ENCODE measurements at places on chromosomes 6 and 20.
A peak's percentile ranks its signal among the peaks of the same experiment; 100 is the strongest.

DNA sequence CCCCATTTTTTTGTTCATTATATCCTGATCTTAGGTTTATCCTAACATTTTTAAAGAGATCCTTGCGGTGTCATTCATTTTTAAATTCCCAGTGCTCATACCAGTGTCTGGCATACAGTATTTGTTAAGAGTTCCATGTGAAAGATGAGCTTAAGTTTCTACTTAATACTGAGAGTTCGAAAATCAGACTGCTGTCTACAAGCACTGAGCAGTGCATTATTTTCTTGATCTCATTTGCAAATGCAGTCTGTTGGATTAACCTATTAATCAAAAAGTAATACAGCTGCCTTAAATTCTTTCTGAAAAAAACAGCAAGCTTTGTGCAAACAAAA is 663 bp downstream of the COQ3 start:
- DNase-seq: no peak

DNA sequence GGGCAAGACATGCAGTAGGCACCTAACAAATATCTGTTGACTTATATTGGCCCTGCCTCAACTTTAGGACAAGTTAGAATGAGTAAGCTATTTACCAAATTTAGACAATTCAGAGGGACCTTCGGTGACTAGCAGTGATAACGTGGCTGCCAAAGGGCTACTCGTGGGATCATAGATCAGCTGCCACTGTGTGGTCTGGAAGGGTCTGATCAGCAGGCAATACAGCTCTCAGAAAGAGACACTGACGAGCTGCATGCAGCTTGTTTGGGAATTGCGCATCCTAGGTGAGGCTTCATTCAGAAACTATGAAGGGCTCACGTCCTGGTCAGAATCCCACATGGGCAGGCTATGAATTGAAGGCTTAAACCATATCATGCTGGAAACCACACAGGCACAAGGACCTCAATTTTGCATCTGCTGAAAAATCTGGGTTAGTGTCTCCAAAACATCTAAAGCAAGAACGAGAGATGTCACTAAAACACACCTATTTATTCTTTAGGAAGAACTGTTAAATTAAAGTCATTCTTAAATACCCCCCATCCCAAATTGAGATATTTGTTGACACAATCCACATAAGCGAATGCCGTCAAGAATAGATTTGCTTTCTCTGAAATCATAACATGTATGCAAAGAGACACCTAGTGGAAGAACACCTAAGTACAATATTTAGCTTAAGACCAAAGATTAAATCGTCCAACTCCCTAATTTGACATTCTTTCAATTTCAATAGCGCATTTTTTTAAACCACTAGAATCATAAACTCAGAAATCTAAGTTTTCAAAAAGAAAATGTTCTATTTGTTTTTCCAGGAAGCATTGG is 79.6 kb downstream of the IPCEF1 start:
- DNase-seq: no peak

DNA sequence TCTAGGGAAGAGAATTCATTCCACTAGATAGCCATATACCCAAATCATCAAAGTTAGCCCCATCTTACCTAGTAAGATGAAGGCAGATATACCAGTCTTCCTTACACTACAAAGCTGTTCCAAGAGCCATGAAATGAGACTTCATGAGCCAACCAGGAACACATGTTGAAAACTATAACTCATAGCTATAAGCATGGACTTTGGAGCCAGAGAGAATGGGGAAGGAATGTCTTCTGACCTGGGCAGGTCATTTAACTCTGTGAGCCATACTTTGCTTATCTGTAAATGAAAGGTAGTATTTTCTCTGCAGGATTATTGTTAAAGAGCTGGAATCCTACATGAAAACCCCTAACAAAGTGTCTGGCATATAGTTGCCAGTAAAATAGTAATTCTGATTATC is 27.3 kb downstream of the ADGRF5 start:
- no peak for DNase-seq

GRCh38 chr20:40443753-40444152 is 245.3 kb downstream of the MAFB start:
- no peak for DNase-seq

- DNase-seq: no peak
Observed at GRCh38 chr6:80647156-80647555, 540.7 kb downstream of the BCKDHB start.

- peak; percentile 94 for DNase-seq
Observed at GRCh38 chr6:110958329-110959192, at the start of gene GTF3C6. Gene GTF3C6, plus strand, starts transcription at chr6:110958706. Its CDS starts 64 bp downstream, at chr6:110958770.

GRCh38 chr20:23584434-23585199 is 16.3 kb upstream of the CST9L start:
- no peak for DNase-seq

DNA sequence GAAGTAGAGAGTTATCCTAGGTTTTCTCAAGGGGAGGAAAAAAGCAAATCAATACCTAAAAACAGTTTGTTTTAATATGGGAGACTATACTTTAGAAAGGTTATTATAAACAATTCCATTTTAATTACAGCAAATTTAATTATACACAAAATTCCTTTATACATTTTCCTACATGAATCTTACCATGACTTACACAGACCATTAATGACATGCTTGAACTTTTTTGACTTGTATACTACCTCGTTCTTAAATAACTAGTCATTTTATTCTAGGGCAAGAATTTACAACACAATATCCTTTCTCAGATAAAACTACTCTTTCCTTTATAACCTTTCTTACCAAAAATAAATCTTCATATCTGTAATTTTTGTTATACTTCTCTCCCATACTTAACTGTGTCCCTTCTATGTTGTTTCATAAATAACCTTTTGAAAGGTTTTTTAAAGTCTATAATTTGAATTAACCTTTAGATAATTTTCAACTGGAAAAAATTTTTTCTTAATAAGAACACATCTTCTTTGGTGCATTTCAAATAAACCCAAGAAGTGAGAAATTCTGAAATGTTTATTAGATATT is 729.4 kb downstream of the TENT5A start:
- DNase-seq: no peak

DNA sequence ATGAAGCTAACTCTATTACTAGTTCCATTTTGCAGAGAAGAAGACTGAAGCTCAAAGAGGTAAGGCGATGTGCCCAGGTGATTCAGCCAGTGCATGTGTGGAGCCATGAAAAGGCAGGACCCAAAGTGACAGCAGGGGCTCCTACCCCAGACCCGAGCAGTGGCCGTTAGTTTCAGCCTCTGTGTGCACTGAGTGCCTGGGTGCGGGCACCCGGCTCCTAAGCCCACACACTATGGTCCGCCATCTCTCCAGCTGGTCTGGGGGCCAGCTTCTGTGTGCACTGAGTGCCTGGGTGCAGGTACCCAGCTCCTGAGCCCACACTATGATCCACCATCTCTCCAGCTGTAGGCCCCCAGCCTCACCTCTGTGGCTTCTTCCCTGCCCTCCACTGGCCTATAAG is 123.5 kb upstream of the CST7 start:
- DNase-seq: no peak

GRCh38 chr20:49831022-49831769 is 18.6 kb downstream of the SLC9A8 start:
- no peak for DNase-seq

GRCh38 chr6:53058388-53059195 is 6.6 kb upstream of the FBXO9 start:
- no peak for DNase-seq

DNA sequence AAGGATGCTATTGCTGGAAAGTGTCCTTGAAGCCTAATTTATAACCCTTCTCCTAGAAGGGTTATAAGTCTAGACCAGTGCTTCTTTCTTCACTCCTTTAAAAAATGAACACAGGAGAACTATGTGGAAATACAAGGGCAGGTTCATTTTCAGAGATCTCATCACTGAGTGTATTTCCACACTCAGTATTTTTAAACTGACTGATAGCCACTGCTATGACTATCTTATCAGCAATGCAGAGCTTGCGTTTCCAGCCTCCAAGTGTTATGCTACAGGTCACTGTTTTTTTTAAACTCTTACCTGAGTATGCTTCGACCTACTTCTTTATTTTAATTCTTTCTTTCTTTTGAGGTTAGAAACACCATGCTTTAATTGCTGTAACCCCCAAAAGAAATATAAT is 319.1 kb downstream of the ARHGAP18 start:
- no peak for DNase-seq

DNA sequence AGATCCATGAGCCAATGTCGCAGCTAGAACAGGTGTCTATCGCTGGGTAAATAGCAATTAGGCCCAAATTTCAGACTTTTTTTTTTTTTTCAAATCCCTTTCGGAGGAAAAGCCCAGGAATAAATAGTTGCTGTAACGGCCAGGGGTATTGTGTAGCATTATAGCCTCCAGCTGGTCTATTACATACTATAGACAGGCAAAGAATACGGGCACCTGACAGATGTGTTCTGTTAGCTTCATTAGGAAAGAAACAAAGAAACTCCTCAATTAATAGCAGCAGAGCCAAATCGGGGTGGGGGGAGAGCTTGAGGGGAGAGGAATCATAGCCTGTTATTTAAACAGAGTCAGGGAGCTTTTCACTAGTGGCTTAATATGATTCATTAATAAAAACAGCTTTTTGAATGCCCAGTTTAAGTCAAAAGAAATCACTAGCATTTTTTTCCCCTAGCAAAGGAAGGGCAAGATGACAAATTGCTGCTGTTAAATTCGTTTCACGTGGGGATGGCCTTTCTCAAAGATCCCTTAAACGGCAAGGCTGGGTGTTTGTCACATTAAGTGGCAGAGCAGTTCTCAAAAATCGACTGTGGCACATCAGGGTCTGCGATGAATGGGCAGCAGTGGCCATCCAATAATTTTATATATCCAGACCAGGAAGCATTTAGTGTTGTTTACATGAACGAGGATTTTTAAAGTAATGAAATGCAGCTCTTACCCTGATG is 139.4 kb downstream of the ID4 start:
- DNase-seq: no peak

DNA sequence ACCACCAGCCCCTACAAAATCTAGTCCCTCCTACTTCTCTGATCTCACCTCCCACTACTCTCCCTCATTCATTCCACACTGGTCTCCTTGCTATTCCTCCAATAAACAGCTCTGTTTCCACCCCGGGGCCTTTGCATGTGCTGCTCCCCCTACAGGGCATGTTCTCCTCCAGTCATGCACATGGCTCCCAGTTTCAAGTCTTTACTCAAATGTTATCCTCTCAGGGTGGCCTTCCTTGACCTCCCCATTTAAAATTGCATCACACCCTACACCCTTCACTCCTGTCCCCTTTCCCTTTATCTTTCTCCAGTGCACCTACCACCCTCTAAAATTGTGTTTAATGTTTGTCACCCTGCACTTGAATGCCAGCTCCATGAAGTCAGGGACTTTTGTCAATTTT is 174.5 kb downstream of the MRPL14 start:
- DNase-seq: no peak

DNA sequence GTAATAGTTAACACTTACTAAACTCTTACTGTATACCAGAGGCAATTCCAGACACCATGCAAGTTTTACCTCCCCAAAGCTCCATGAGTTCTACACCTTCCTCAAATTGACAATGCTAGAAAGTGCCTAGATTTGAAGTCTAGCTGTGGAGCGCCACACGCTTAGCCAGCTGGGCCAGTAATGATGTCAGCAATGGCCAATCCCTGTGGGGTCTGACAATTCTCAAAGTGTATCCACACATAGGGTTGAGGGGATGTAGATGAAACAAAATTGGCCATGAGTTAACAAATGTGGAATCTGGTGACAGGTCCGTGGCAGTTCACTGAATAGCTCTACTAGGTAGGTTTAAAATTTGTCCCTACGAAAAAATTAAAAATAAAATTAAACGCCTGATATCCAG is 1.3 kb downstream of the ZNF343 start:
- DNase-seq: no peak

- DNase-seq: no peak
Observed at GRCh38 chr20:35271904-35272303, 6.0 kb downstream of the MMP24OS start.

- DNase-seq: no peak
Observed at GRCh38 chr20:50887576-50887975, 43.7 kb downstream of the ADNP start.

DNA sequence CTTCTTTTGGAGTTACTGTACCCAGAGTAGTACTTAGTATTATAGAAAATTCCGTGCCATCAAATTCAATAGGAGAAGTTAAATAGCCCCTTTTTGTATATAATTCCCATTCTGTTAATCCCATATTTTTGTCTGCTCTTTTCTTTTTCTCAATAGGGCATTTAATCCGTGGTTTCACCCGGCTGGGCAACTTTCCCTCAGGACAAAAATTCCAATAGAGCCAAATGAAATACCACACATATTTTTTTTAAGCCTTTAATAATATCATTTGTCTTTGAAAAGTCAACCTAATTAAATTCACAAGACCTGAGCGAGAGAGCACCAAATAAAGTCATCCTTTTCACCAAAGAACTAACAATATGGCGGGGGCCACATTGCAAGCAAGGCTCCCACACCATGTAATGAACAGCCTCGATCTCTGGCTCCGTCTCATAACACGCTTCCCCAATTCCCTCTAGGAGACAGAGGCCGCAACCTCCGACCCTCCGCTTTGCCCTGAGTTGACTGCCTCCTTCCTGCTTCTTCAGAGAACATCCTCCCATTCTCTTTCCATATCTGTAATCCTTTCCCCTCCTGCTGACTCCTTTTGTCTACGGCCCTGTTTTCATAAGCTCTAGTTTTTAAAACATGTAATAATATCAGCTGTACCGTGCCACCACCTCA is 13.6 kb downstream of the NHSL1 start:
- DNase-seq: no peak

DNA sequence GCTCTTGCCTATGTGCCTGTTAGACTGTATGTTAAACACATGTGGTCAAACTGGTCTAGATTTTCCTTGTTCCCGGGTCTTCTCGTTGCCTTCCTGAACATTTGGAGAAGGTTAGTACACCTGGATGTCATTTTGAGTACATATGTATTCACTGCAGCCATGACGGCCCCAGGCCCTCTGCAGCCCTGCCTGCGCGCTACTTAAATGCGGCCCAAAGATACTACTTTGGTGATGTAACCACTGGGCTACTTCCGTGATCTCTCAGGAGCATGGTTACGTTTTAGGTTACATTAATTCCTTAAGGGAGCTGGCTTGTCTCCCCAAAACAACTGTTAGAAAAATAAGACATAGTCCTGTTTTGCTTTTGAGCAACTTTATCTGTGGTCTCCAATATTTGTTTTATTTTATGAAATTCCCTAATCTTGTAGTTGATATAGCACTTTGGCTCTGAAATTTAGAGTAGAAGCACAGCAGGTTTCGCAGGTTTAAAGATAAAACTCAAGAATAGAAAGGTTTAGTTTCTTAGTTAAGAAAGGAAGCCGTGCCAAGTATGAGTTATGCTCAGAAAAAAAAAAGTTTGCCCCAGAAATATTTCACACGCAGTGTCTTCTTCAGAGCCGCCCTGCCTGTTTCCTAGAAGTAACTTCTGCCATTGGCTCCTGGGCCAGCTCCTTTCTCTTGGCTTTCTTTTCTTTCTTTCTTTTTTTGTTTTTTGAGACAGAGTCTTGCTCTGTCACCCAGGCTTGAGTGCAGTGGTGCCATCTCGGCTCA is 38.1 kb downstream of the TIAM2 start:
- DNase-seq: no peak

GRCh38 chr6:132715204-132715603 is 1.3 kb upstream of the VNN1 start:
- DNase-seq: no peak

DNA sequence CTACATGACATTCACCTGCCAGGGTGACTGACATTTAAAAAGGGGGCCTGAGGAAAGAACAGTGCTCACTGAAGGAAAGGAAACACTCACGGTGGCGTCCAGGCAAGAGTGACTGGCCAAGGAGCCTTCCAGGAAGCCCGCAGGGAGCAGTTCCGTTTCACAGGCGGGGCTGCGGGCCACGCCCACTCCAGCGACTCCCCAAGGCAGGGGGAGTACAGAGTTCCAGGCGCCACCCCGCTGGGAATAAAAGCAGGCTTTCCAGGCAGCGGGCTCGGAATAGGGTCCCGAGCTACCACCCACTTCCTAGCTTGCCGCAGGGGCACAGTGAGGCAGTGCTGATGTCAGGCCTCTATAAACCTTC is 34.2 kb downstream of the PKIG start:
- DNase-seq: no peak
